ENCODE measurements at places on chromosomes 7 and 10.
A peak's percentile ranks its signal among the peaks of the same experiment; 100 is the strongest.

GRCh38 chr10:47058961-47059391 lies 147.7 kb downstream of the PTPN20 start:
- no peak for DNase-seq
- no peaks in the 10 kb centered on the region for H3K4me1 ChIP-seq
- no peak overlapping the region for H3K27ac ChIP-seq
- no peaks in the 10 kb centered on the region for H3K36me3 ChIP-seq
- H3K27me3 ChIP-seq, result no peaks in the 10 kb centered on the region

GRCh38 chr10:67607472-67607871 lies 88.5 kb downstream of the CTNNA3 start:
- DNase-seq, result no peak
- H3K4me3 ChIP-seq, result no peak overlapping the region
- H3K27me3 ChIP-seq, result no peaks in the 10 kb centered on the region

- no peak overlapping the region for H3K27ac ChIP-seq
These were observed 50.3 kb downstream of the PALD1 start for GRCh38 chr10:70528741-70529362.

GRCh38 chr7:6501586-6502564 lies 49.4 kb downstream of the GRID2IP start:
- H3K4me3 ChIP-seq, result no peak overlapping the region
- peaks cover 3% of the 10 kb centered on the region for H3K4me1 ChIP-seq
- peaks cover 31% of the 10 kb centered on the region for H3K27me3 ChIP-seq
- no peak overlapping the region for H3K27ac ChIP-seq
- H3K36me3 ChIP-seq, result no peaks in the 10 kb centered on the region
- DNase-seq, result no peak

GRCh38 chr10:60044242-60044641 lies 137.9 kb upstream of the CCDC6 start:
- no peaks in the 10 kb centered on the region for H3K36me3 ChIP-seq
- H3K27ac ChIP-seq, result no peak overlapping the region
- H3K4me1 ChIP-seq, result peaks cover 2% of the 10 kb centered on the region
- no peaks in the 10 kb centered on the region for H3K27me3 ChIP-seq

- H3K27ac ChIP-seq, result no peak overlapping the region
- peaks cover 2% of the 10 kb centered on the region for H3K27me3 ChIP-seq
- no peaks in the 10 kb centered on the region for H3K36me3 ChIP-seq
- H3K4me3 ChIP-seq, result no peak overlapping the region
- no peaks in the 10 kb centered on the region for H3K4me1 ChIP-seq
- DNase-seq, result no peak
These were observed 15.3 kb downstream of the RASGEF1A start for GRCh38 chr10:43251419-43252165.

- H3K4me1 ChIP-seq, result peaks cover 3% of the 10 kb centered on the region
- no peak for DNase-seq
- no peak overlapping the region for H3K27ac ChIP-seq
- H3K36me3 ChIP-seq, result no peaks in the 10 kb centered on the region
These were observed 28.5 kb upstream of the TOMM7 start for GRCh38 chr7:22851145-22851544.

- H3K4me1 ChIP-seq, result no peaks in the 10 kb centered on the region
- no peak overlapping the region for H3K4me3 ChIP-seq
- no peaks in the 10 kb centered on the region for H3K27me3 ChIP-seq
- no peak for DNase-seq
These were observed 58.5 kb downstream of the ATAD1 start for GRCh38 chr10:87759551-87759950.

GRCh38 chr10:23383637-23384036 lies 39.0 kb upstream of the C10orf67 start:
- no peak for DNase-seq
- H3K36me3 ChIP-seq, result no peaks in the 10 kb centered on the region
- H3K4me1 ChIP-seq, result no peaks in the 10 kb centered on the region
- no peak overlapping the region for H3K4me3 ChIP-seq
- no peak overlapping the region for H3K27ac ChIP-seq

- H3K27me3 ChIP-seq, result no peaks in the 10 kb centered on the region
- no peak overlapping the region for H3K4me3 ChIP-seq
- DNase-seq, result no peak
- H3K36me3 ChIP-seq, result peaks cover 87% of the 10 kb centered on the region
These were observed 6.4 kb downstream of the ECHS1 start for GRCh38 chr10:133366751-133367150.

DNA sequence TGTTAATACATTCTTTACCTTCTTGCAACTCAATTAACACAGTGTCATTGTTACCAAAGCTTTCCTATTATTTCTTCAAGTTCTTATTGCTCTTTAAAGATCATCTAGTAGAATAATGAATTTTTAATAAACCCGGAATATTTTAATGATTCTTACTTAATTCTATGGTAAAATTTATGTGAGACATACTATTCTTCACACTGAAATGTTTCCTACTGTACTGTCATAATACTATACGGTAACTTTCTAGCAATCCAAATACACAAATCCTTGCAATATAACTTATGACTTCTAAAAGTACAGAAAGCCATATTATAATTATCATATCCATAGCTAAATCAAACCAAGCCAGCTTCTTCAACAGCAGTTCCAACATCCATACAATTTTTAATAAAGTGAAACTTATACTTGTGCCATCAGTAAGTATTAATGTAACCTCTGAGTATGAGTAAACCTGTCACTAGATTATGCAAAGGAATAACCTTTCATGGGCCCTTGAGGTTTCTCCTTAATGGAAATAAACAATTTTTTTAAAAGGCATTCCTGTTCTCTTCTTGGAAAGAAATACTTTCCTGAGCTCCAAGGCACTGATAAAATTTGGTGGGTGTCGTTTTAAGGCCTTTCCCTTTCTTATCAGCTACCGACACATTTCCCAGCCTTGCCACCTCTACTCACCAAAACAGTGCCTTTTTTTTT lies 87.4 kb downstream of the IMMP2L start:
- no peak for DNase-seq
- H3K27me3 ChIP-seq, result no peaks in the 10 kb centered on the region
- H3K4me1 ChIP-seq, result no peaks in the 10 kb centered on the region
- no peaks in the 10 kb centered on the region for H3K36me3 ChIP-seq

DNA sequence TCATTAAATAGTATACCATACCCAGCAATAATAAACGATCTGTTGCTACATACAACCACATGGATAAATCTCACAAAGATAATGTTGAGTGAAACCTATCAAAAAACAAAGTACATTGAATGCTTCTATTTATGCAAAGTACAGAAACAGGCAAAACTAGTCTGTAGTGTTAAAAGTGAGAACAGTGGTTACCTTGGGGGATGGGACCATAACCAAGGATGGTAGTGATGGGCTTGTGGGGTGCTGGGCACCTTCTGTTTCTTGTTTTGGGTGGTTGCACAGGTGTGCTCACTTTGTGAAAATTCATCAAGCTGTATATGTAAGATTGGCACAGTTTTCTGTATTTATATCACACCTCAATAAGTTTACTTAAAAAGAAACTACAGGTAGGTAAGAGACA lies 105.7 kb downstream of the ATE1 start:
- no peak overlapping the region for H3K27ac ChIP-seq
- H3K4me1 ChIP-seq, result no peaks in the 10 kb centered on the region
- H3K4me3 ChIP-seq, result no peak overlapping the region
- DNase-seq, result no peak

DNA sequence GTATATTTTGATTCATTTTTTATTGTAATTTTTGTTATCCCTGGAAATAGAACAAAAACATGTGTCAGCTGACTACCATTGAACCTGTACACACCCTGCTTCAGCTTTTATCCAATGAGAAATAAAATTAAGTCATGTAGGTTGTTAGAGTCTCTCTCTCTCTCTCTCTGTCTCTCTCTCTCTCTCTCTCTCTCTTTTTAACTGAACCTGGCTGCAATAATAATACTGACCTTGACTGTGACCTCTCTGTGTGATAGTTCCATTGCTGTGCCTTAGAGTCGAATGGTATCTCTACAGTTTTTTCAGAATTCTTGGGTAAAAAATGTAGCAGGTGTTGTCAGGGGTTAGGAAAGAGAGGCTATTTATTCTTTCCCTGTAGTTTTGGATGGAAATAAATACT lies 637.8 kb downstream of the CNTNAP2 start:
- H3K4me3 ChIP-seq, result no peak overlapping the region
- H3K27ac ChIP-seq, result no peak overlapping the region
- H3K27me3 ChIP-seq, result no peaks in the 10 kb centered on the region
- DNase-seq, result no peak
- no peaks in the 10 kb centered on the region for H3K4me1 ChIP-seq

- H3K36me3 ChIP-seq, result no peaks in the 10 kb centered on the region
- no peak overlapping the region for H3K27ac ChIP-seq
- H3K4me3 ChIP-seq, result no peak overlapping the region
- no peak for DNase-seq
- H3K4me1 ChIP-seq, result no peaks in the 10 kb centered on the region
These were observed 78.3 kb upstream of the NRP1 start for GRCh38 chr10:33412653-33413361.

DNA sequence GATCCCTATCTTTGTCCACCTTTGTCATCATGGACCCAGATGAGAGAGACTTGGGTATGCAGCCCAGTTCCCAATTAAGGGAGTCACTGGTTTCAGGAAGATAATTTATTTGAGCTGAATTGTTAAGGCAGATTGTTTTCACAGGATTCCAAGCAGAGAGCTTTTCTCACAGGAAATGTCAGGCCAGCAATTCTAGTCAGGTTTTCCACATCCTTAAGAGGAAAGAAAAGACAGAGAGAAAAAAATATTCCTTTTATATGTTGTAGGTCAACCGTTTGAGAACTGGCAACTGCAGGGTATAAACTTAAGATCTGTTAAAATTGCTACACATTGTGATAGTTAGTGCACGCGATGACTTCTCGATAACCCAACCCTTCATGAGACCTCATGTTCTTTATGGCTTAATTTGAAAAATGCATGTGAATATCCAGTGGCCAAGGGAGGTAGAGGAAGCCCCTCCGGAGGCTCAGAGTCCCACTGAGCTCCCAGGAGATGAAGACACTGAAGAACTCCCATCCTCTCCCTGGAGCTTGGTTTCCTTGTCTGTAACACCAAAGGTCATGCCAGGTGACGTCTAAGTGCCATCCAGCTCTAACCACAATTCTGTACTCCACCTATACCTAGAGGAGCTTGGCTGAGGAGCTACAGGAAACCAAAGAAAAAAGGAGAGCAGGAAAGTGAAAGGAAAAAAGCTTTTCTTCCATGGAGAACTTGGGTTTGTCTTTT lies 45.6 kb downstream of the MINDY4 start:
- no peaks in the 10 kb centered on the region for H3K4me1 ChIP-seq
- no peak overlapping the region for H3K4me3 ChIP-seq
- no peak for DNase-seq

- H3K4me3 ChIP-seq, result peak overlapping the region; percentile 57
- no peak for DNase-seq
- no peaks in the 10 kb centered on the region for H3K36me3 ChIP-seq
- no peaks in the 10 kb centered on the region for H3K4me1 ChIP-seq
These were observed 416 bp downstream of the BBS9 start for GRCh38 chr7:33129806-33130153.

- H3K4me1 ChIP-seq, result peaks cover 3% of the 10 kb centered on the region
- no peak overlapping the region for H3K4me3 ChIP-seq
- no peaks in the 10 kb centered on the region for H3K36me3 ChIP-seq
- no peaks in the 10 kb centered on the region for H3K27me3 ChIP-seq
- no peak for DNase-seq
- no peak overlapping the region for H3K27ac ChIP-seq
These were observed 110.2 kb downstream of the MYO3A start for GRCh38 chr10:26044141-26044749.

DNA sequence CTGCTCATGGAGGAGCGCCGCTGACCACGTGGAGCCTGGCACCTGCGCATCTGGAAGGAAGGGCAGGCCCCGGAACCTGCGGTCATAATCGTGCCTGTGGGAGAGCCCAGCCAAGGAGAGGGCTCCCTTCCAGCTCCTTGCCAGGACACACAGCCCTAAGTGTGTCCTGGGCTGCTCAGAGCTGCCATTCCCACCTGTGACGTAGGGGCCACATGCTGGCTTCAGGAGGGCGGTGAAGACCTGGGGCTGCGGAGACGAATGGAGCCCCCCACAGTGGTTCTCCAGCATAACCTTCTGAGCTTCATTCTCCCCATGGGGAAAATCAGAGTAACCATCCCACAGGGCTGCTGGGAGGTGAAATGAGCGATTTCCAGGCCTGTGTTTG lies 127.6 kb upstream of the CHST15 start:
- H3K27me3 ChIP-seq, result peaks cover 2% of the 10 kb centered on the region
- H3K27ac ChIP-seq, result no peak overlapping the region
- no peak overlapping the region for H3K4me3 ChIP-seq
- no peaks in the 10 kb centered on the region for H3K4me1 ChIP-seq
- H3K36me3 ChIP-seq, result no peaks in the 10 kb centered on the region
- no peak for DNase-seq

GRCh38 chr7:85583131-85583953 lies 396.5 kb upstream of the SEMA3D start:
- no peaks in the 10 kb centered on the region for H3K27me3 ChIP-seq
- no peak for DNase-seq
- H3K4me3 ChIP-seq, result no peak overlapping the region
- no peaks in the 10 kb centered on the region for H3K36me3 ChIP-seq

GRCh38 chr10:102133373-102134195 lies 744 bp downstream of the PPRC1 start:
- peak; percentile 45 for DNase-seq
- peaks cover 5% of the 10 kb centered on the region for H3K4me1 ChIP-seq
- H3K36me3 ChIP-seq, result peaks cover 10% of the 10 kb centered on the region

GRCh38 chr10:52949899-52950298 lies 177.3 kb upstream of the MBL2 start:
- no peak overlapping the region for H3K4me3 ChIP-seq
- DNase-seq, result no peak
- H3K4me1 ChIP-seq, result no peaks in the 10 kb centered on the region
- H3K27me3 ChIP-seq, result no peaks in the 10 kb centered on the region
- H3K36me3 ChIP-seq, result no peaks in the 10 kb centered on the region
- H3K27ac ChIP-seq, result no peak overlapping the region

GRCh38 chr10:133158756-133159610 lies 1.0 kb upstream of the KNDC1 start:
- no peak overlapping the region for H3K4me3 ChIP-seq
- DNase-seq, result no peak
- H3K27ac ChIP-seq, result peak overlapping the region; percentile 33
- peaks cover 19% of the 10 kb centered on the region for H3K4me1 ChIP-seq

DNA sequence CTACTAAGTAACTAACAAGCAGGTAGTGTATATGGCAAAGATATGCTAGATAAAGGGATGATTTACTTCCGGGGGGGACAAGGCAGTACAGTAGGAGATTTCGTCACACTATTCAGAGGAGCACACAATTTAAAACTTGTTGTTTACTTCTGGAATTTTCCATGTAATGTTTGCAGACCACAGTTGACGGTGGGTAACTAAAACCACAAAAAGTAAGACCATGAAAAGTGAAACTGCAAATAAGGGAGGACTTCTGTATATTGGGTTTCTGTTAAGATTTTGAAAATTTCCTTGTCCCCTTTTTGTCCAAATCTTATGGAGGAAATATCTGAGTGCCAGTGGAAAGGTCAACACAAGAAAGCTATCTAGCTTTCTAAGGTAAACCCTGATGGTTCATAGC lies 170.0 kb downstream of the ELAPOR2 start:
- no peak overlapping the region for H3K27ac ChIP-seq
- DNase-seq, result no peak
- H3K4me1 ChIP-seq, result no peaks in the 10 kb centered on the region
- H3K36me3 ChIP-seq, result no peaks in the 10 kb centered on the region

GRCh38 chr7:117963264-117964197 lies 90.3 kb upstream of the CTTNBP2 start:
- no peaks in the 10 kb centered on the region for H3K36me3 ChIP-seq
- H3K27me3 ChIP-seq, result no peaks in the 10 kb centered on the region
- no peak overlapping the region for H3K4me3 ChIP-seq
- no peak overlapping the region for H3K27ac ChIP-seq
- peaks cover 1% of the 10 kb centered on the region for H3K4me1 ChIP-seq
- no peak for DNase-seq
